Hair follicular keratinocyte (primary cell): ENCODE measurements at places on chromosomes 1 and 21. TPM values are rescaled to one million over a fixed set of nuclear protein-coding genes. Genes with fewer than 3 reads are reported as not detected.

Gene PODN
- total RNA-seq = not detected in 2 replicates

Gene KIF21B
- total RNA-seq = 1.2 and 2.9 TPM in 2 replicates

Gene SHISA4
- total RNA-seq = 2.5 and 4.4 TPM in 2 replicates

Gene FAM229A
- 1.2 and 1.5 TPM in 2 replicates for total RNA-seq

Gene LAX1
- not detected in 2 replicates for total RNA-seq

Gene SPRR1B
- total RNA-seq = 31.1 and 43.3 TPM in 2 replicates

Gene LCK
- total RNA-seq = 0.84 and 0.86 TPM in 2 replicates

Gene SPRR5
- total RNA-seq = 0.31 TPM in 1 of 2 replicates, not detected in the other

Gene MAP3K6
- total RNA-seq = 10.7 and 17.0 TPM in 2 replicates

Gene SLAMF1
- not detected in 2 replicates for total RNA-seq

Gene HAO2
- total RNA-seq = not detected in 2 replicates

Gene RYR2
- not detected in 2 replicates for total RNA-seq

Gene FMO3
- total RNA-seq = not detected in 2 replicates

Gene MIGA1
- 6.2 and 8.7 TPM in 2 replicates for total RNA-seq

Gene PRAMEF12
- total RNA-seq = not detected in 2 replicates

Gene PGBD5
- 0.11 TPM in 1 of 2 replicates, not detected in the other for total RNA-seq

Gene INSRR
- not detected in 2 replicates for total RNA-seq

Gene PCBP3
- 0.23 and 0.30 TPM in 2 replicates for total RNA-seq

Gene HMGCS2
- not detected in 2 replicates for total RNA-seq

Gene NT5C1A
- total RNA-seq = not detected in 2 replicates

Gene ETV3L
- total RNA-seq = not detected in 2 replicates

Gene IGFN1
- total RNA-seq = not detected in 2 replicates

Gene C1orf94
- total RNA-seq = not detected in 2 replicates

Gene GLMN
- total RNA-seq = 6.8 and 9.4 TPM in 2 replicates

Gene TNFAIP8L2
- total RNA-seq = not detected in 2 replicates

Gene PRAMEF20
- not detected in 2 replicates for total RNA-seq

Gene PLXNA2
- 14.4 and 21.0 TPM in 2 replicates for total RNA-seq

Gene VAV3
- total RNA-seq = 0.30 and 0.31 TPM in 2 replicates

Gene ABCG1
- total RNA-seq = 2.3 and 7.4 TPM in 2 replicates

Gene AMY1C
- total RNA-seq = not detected in 2 replicates
